Esophagus squamous epithelium (tissue), 5 donors: ENCODE measurements at places on chromosomes 2 and 18.

DNA sequence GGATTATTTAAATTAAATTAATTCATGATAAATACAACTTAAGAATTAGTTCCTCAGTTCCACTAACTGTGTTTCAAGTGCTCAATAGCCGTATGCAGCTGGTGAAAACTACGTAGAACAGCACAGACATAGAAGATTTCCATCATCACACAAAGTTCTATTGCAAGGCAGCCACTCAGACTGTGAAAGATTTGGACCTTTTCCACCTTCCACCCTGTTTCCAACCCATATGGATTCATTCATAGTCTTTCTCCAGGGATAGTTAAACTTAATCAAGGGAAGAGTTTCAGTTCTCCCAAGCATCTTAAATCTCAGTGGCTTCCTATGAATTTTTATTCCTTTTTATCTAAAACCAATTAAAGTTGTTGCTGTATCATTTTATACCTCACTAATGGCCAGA, 2030.8 kb downstream of the SUCLG1 start:
- no peak for DNase-seq

- DNase-seq, result no peak
These were observed 62.8 kb upstream of the ATL2 start for GRCh38 chr2:38439863-38440262.

- no peak for DNase-seq
These were observed 76.9 kb downstream of the MYO1B start for GRCh38 chr2:191321861-191322662.

- no peak for DNase-seq
These were observed 36.6 kb downstream of the BCL11A start for GRCh38 chr2:60516826-60517225.

- DNase-seq, result no peak
These were observed 74.6 kb upstream of the HDAC4 start for GRCh38 chr2:239475161-239476028.

- no peak for DNase-seq
These were observed 175.1 kb upstream of the PIEZO2 start for GRCh38 chr18:11324510-11324909.

- DNase-seq, result no peak
These were observed 272.0 kb downstream of the TGIF1 start for GRCh38 chr18:3721771-3722648.

- DNase-seq, result no peak
These were observed 264.6 kb upstream of the THUMPD2 start for GRCh38 chr2:40043641-40044040.

DNA sequence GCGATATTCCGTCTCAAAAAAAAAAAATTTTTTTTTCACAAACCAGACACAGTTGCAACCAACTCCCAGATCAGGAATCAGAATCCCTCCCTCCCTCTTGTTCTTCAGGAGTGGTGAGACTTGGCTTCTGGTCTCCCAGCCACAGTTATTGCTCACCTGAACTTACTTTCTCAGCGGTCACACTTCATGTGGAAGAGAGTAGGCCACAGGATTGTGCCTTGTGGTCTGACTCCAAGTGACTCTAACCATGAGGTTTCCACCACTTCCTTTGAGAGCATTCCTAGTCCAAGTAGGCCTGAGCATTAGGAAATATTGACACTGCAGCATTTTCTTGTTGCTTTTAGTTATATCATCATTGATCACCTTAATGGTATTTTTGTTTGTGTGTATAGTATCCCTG, 12.1 kb downstream of the FMNL2 start:
- no peak for DNase-seq

DNA sequence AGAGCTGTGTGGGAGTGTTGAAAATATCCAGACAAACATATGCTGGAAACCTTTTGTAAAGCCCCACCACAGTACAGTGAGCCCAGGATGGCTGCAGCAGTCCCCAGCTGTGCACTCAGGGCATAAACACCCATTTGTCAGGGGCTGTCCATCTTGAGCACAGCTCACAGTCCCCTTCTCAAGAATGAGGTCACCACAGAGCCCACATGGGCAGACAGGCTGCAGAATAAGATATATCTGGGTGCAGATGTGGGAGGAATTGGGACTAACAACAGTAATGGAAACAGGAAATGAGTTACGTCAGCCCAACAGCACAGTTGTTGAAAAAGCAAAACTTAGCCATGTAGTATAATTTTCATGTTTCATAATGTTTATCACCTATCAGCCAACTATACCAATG, 219.6 kb downstream of the ETAA1 start:
- no peak for DNase-seq

DNA sequence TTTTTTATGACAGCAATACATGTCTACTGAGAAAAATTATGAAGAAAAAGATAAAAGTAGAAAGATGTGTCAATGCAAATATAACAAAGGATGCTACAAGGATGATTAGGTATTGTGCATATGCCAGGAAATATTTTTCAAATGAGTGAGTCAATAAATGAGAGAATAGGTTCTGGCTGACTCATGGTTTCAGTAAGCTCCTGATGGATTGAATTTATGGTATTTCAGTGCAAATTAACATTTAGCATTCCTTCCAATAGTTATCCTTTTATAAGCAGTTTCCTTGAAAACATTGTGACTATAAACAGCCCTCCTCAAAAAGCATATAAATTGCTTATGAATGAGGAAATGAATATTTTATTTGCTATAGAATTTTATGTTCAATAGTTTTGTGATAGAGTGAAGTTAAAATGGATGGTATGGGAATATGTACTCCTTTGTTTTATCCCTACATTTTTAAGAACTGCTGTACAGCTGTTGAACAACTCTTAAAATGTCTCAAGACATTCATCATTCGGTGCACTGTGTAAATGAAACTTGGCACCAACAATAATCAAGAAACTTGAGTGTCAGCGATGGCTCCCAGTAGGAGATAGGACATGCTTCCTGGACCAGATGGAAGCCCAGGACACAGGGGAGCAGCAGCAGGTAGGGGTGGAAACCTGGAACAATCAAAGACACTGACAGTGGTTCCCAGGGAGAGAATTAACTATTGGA, 144.7 kb downstream of the PMAIP1 start:
- no peak for DNase-seq

GRCh38 chr2:119231975-119232665, 8.5 kb downstream of the STEAP3 start:
- no peak for DNase-seq

GRCh38 chr2:178295906-178296305, 101.6 kb downstream of the OSBPL6 start:
- no peak for DNase-seq

GRCh38 chr2:171241771-171242170, 81.1 kb upstream of the TLK1 start:
- DNase-seq, result no peak

DNA sequence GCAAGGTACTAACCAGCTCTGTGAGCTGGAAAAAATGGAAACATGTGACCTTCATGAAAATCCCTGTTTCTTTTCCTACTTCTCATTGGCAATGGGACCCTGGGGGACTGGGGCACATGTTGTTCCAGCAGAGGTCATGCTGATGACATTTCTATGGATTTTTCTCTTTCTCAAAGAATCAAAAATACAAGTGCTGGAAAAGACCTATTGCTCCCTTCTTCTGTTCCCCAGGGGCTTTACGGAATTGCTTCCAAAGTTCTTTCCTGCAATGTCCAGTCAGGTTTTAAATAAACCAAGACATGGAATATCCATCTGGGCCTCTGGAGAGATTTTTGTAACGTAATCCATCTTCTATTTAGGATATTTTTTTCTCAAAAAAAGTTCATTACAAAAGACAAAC, 1006.1 kb upstream of the CELF4 start:
- no peak for DNase-seq

- no peak for DNase-seq
These were observed 23.1 kb downstream of the COL3A1 start for GRCh38 chr2:188997263-188997662.

DNA sequence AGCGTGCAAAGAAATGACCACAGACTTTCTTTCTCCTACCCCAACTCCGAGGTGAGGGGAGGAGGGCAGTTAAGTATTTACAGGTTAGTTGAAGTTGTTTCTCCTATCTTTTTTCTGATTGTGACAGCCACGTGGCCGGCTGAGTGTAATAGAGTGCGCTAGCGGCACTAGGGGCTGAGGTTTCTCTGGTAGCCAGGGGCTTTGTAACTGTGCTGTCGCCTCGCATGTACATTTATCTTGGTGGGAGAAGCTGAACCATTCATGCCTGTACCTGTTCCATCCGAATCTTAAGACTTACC, 214.1 kb upstream of the STON1 start:
- no peak for DNase-seq

- DNase-seq, result no peak
These were observed 319.9 kb downstream of the CMPK2 start for GRCh38 chr2:6545795-6546194.
